Stimulated activated CD4-positive, alpha-beta T cell treated with anti-CD3 and anti-CD28 coated beads, Interleukin-4, amount 100 ng/mL, for 1 hour (primary cell): ENCODE measurements at places on chromosomes 3 and 15.

GRCh38 chr3:100590840-100591147 lies 18.6 kb upstream of the ADGRG7 start:
- no peak for DNase-seq

DNA sequence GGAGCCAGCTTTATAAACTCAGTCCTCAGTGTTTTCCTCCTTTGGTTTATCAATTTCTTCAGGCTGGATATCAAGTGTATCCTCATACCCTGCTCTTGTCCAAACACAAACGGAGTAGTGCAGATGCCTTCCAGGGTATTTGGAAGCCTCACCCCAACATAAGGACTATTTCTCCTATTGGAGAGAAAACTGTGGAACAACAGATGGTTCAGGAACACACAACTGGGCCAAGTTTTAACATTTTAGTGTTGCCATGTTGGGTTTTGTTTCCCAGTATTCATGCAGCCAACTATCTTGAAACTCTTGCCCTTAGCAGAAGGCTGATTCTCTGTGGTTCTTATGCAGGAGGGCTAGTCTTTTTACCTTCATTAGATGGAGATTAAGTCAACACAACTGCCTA lies 398.1 kb downstream of the GABRB3 start:
- DNase-seq: no peak

DNA sequence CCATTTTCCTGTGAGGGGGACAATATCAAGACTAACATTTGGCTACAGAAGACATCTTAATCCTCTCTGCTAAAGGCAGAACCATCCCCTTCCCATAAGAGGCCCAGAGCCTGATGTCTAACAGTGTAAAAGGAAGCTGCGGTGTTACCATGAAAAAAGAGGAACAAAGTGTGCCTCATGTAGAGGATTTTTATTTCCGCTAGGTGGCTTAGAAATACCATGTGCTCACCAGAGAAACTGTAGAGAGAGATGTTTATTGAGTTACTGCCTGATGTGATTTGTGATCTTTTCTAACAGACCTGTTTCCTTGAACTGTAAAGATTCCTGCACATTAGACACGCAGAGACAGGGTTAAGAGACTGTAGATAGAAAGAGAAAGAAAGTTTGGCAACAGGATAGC lies 22.0 kb downstream of the OR5H15 start:
- DNase-seq: no peak

GRCh38 chr3:104886220-104886995 lies 480.3 kb upstream of the ALCAM start:
- no peak for DNase-seq

- DNase-seq: no peak
Measured at GRCh38 chr3:150306906-150307305, 101.2 kb upstream of the TSC22D2 start.

DNA sequence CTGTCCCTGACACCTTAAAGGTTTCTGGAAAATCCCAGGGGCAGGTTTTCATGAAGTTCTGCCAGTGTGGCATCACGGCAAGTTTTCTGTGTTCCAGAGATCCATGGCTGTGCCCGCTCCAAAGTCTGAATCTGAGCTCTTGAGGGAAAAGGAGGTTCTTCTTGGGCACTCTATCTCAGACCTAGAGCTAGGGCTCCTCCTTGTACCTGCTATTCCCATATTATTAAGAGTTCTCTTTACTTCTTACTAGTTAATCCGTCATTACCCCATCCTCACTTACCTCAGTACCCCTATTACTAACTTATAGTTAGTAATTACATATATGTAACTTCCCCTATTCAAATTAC lies 5.9 kb upstream of the TRA2B start:
- DNase-seq: no peak

DNA sequence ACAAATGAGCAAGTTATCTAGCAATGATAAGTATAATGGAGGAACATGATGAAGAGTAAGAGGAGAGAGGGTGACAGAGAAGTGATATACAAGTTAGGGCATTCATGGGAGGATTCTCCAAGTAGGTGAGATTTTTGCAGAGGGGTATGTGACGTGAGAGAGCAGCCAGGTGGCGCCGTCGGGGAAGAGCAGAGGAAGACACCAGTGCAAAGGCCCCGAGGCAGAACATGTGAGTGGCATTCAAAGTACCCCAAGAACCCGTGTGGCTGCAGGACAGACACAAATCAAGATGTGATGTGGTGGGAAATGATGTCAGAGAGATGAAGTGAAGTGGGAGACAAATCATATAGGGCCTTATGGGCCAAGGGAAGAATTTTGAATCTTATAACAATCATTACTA lies 81.8 kb upstream of the GRM7 start:
- DNase-seq: no peak

DNA sequence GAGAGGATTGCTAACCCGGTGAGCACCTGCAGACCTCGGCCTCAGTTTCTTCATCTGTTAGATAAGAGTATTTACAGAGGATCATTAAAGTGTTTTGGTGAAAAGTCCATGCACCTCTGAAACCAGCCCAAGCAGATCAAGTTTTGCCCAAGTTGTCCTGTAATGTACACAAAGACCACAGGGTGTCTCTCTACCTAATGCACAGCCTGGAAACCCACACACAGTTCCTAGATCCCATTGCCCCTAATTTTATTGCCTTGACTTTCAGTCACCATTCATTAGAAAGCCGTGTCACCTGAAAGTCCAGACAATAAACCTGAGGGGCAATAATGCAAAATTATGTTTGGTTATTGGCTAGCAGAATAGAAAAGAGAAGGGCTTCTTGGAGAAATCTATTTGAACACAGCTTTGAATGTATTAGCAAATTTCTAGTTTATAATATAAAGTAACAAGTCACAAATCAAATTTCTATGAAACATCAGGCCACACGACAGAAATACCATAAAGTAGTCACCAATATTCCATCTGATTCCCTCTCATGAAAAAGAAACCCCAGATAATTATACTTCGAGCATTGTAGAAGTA lies 161.3 kb upstream of the SLC2A2 start:
- DNase-seq: no peak
